ENCODE measurements at places on chromosomes 7 and 10.

GRCh38 chr10:77564731-77565589, 72.6 kb downstream of the KCNMA1 start:
- no peak for DNase-seq

DNA sequence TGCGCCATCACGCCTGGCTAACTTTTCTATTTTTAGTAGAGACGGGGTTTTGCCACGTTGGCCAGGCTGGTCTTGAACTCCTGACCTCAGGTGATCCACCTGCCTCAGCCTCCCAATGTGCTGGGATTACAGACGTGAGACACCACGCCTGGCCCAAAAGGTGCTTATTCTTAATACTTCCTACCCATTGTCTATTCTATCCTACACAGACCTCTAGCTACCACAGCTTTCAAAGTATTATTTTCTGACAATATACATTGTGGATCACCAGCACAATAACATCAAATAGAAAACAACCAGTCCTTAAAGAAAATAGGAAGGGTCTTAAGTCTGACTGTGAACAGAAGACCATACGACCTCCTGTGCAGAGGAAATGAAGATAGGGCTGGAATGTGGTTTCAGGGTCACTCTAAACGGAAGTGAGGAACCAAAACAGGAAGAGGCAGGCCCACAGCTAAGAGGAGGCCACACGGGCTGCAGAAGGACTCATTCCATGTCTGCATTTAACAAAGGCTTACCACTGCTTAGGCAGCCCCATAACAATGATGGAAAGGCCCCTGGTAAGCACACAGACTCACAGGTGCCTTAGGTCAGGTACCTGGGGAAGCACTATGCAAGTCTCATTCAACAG, 115.2 kb downstream of the ZFAND4 start:
- DNase-seq: no peak

DNA sequence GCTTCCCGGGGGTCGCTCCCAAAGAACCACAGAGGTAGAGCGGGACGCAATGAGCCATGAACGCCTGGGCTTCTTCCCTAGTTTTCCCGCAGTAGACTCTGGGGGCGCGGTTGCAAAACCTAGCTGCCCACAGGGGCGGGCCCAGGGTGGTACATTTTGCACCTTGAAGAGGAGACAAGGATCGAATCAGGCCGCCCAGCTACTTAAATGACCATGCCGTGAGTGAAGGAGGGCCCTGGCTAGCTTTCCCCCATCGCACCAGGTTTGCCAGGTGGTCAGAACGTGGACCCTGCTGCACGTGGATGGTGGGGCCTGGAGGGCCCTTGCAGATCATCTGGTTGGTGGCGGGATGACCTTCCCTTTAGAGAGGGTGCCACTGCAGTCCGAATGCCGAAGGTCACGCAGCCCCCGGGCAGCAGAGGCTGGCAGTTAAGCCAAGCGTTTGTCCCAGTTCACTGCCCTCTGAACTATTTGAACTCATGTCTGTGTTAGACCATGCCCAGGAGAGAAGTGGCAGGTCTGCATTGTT, 604 bp upstream of the SHTN1 start:
- no peak for DNase-seq

DNA sequence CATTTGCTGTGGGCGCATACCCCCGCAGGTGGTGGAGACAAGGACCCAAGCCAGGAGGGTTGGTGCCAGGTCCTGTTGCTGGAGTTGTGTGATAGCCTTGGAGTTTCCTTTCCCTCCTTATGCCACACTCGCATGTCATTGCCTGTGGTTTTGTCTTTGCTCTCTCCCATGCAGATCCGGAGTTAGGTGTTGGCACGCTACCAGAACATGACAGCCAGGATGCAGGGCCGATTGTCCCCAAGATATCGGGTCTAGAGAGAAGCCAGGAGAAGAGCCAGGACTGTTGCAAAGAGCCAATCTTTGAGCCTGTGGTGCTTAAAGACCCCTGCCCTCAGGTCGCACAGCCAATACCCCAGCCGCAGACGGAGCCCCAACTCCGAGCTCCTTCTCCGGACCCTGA, 369.2 kb upstream of the GALNT17 start:
- no peak for DNase-seq
